ENCODE measurements at places on chromosomes 13 and 19. TPM values are rescaled to one million over a fixed set of nuclear protein-coding genes. Genes with fewer than 3 reads are reported as not detected.

Gene KLHL1
- polyA plus RNA-seq = not detected

Gene ZNF470
- 1.5 TPM for polyA plus RNA-seq

Gene BRD4
- 21.1 TPM for polyA plus RNA-seq

- H3K27me3 ChIP-seq = no peaks in the 10 kb centered on the region
- DNase-seq = no peak
- no peaks in the 10 kb centered on the region for H3K4me1 ChIP-seq
These were observed 1388.0 kb downstream of the EFNB2 start for GRCh38 chr13:105147461-105147860.

DNA sequence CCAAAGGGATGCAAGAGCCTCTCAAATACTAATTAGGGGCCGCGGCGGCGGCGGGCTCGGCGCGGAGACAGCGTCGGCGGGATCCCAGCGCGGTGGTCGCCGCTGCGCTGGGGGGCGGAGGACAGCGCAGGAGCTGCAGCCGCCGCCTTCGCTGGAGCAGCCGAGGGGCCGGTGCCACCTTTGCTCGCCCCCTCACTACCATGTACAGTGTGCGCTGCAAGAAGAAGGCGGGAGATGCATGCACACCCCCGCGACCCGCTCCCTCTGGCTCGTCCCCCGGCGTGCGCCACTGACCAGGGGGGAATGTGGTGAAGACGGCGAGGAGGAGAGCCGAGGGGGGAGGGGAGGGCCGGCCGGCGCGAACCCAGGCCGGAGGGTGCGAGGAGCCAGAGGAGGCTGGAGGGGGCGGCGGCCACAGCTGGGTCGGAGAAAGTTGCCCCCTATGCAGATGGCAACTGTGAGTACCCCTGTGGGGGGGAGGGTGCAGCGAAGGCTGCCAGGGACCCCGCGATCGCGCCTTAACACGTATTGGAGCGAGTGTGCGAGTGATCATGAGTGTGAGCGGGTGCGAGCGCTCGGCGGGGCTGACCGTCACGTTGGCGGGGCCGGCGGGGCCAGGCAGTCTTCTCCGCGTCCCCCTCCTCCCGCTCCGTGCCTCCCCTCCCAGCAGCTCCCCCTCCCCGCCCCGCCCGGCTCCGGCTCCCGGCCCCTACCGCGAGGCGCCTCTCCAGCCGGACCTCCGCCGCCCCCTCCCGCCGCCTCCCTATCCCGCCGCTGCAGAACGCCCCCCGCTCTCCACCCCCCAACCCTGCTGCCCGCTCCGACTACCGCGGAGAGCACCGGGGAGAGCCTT lies 808 bp downstream of the SLITRK5 start:
- DNase-seq = no peak
- H3K4me3 ChIP-seq = peak overlapping the region; percentile 13
- no peaks in the 10 kb centered on the region for H3K4me1 ChIP-seq
- peaks cover 25% of the 10 kb centered on the region for H3K27me3 ChIP-seq
- no peaks in the 10 kb centered on the region for H3K36me3 ChIP-seq
- H3K27ac ChIP-seq = no peak overlapping the region

GRCh38 chr13:20377720-20378119 lies 145.6 kb upstream of the GJB6 start:
- no peak for DNase-seq
- no peaks in the 10 kb centered on the region for H3K36me3 ChIP-seq
- no peaks in the 10 kb centered on the region for H3K4me1 ChIP-seq
- H3K4me3 ChIP-seq = no peak overlapping the region
- peaks cover 44% of the 10 kb centered on the region for H3K27me3 ChIP-seq

Data from IMR-90 (cell line).